ENCODE measurements at places on chromosomes 13 and 19.

DNA sequence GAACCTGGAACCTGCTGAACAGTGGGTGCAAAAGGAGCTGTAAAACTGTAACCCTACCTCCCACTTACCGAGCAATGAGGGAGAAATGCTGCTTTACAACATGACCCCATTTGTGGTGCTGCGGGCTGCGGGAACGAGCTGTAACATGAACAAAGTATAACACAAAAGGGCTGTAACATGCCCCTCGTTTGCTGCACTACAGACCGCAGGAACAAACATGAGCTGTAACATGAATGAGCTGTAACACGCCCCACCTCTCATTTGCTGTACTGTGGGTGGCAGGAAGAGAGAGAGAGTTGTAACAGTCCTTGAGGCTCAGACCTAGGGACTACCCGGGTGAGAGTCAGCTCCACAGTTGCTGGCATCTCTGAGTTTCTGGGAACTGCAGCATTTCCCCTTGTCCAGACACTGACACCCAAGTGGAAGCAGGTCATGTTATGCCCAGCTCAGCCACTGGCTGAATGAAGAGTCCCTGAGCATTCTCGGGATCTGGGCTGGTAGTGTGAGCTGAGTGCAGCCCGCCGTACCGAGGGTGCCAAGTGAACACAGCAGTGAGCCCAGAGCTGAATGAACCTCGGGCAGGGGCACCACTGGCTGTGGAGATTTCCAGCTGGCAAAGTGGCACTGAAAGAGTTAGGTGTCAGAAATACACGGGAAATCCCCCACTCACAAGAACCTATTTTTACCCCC, 1385.3 kb upstream of the SPRY2 start:
- no peak for DNase-seq

DNA sequence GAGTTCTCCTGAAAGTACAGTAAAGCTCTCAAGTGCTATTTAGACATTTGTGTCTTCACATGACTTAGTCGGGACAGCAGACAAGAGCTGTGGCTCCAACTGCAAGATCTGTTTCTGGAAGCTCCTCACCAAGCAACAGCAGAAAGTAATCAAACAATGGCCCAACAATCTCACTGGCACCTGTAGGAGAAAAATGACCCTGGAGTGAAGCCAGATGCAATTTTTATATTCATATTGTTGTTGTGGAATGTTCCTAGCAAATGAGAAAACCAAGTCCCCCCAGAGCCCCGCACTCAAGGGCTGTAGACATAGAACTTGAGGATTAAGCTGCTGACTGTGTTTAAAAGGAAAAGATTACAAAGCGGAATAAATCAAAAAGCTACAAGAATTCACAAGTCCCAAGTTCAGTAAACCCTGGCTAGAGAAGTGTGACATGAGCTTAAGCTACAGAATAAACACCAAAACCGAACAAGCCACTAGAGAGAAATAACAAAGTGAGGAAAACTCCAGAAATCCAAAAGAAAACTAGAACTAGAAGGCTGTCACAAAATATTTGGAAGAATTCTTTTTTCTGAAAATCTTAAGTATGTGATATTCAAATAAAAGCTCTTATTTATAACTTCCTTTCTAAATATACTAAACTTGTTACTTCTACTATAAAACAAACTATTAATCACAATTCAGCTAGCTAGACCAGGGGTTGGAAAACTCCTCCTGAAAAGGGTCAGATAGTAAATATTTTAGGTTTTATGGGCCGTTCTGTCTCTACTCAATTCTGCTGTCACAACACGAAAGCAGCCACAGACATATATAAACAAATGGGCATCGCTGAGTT, 454.5 kb downstream of the SUCLA2 start:
- no peak for DNase-seq

DNA sequence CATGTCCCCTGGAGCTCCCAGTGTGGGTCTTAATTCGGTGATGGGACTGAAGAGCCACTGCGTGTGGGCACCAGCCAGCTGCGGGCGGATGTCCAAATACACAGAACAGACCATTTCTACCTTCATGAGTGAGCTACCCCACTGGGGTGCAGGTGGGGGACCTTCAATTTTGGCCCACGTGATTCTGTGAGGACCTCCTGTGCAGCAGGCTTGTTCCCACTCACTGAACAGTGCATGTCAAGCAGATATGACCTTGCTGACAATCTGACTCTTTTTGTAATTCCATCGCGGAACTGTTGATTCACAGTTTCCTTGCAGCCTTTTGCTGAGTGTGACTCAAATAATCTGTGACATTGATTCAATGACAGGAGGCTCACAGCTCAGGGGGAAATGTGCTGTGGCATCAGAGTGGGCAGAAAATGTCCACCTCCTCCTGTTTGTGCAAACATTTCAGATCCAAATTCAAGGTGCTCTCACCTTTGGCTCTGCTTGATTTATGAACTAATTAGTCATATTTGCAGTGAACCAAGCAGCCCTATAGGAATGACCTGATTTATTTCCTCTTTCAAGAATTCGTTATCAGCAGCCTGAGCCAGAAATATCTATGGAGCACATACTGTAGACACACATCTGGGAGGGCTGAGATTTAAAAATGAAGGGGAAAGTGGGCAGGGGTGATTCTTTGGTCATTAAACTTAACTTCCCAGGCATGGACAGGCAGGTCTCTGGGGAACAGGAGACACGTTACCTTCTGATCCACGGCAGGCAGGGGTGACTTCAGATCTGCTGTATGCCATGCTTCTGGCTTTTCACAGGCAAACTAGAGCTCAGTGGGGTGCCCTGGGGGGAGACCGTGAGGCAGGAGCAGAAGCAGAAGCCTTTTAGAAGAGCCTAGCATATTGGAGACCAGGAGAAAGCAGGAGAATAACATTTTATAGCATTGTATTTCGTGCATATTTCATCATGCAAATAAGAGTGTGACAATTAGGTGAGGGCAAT, 170.0 kb upstream of the KL start:
- no peak for DNase-seq

DNA sequence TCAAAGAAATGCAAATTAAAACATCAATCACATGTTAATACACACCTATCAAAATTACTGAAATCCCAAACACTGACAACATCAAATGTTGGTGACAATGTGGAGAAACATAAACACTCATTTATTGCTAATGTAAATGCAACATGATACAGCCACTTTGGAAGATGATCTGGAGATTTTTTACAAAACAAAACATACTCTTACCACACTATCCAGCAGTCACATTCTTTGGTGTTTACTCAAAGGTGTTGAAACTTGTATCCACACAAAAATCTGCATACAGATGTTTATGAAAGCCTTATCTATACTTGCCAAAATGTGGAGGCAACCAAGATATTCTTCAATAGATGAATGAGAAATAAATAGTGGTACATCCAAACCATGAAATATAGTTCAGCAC, 1219.5 kb upstream of the PCDH20 start:
- DNase-seq, result no peak

GRCh38 chr19:49570138-49570856, 10.1 kb downstream of the NOSIP start:
- DNase-seq, result peak; percentile 92

DNA sequence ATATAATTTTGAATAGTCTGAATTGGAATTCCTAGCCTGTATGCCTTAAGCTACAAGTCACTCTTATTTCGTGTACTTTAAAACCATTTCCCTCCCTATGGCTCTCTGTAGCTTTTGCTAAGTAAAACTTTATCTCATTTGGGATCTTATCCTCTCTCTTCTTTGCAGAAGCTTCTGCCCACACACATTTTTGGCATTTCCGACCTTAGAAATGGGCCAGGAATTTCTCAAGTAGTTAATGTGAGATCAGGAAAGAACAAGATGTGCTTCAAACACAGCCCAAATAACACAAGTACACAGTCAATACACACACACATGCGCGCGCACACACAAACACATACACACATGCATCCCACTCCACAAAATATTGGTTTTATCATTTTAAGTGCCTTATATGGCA, 931.0 kb upstream of the MIR17HG start:
- peak; percentile 41 for DNase-seq

DNA sequence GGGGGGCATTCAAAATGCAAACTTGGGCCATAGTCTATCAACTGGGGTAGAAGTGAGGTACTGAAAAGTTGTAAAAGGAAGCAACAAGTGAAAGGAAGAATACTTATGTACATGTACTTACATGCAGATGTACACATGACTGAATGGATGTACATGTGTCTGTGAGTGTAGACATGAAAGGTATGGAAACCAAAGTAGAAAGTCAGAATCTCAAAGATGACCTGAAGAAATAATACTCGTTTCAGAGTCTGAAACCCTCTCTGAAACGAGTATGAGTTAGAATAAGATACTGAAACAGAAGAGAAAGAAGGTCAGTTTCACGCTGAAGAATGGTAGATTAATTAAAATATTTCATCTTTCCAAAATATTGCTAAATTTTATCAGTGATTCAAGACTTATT, 13.9 kb downstream of the DZIP1 start:
- no peak for DNase-seq

DNA sequence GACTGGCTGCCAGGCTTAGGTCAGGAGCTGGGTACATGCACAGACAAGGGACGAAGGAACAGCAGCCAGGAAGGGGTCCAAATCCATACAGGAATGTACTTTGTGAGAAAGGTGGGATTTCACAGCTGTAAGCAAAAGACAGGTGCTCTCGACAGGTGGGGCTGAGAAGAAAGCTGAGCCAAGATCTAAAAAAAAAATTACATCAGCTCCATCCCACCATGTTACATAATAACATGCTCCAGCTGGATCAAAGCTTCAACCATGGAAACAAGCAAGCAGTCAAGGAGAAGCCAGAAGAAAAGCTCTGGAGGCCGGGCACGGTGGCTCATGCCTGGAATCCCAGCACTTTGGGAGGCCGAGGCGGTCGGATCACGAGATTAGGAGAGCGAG, 8.0 kb downstream of the UBXN6 start:
- no peak for DNase-seq

GRCh38 chr13:97534540-97534939, 100.6 kb downstream of the RAP2A start:
- DNase-seq, result no peak

GRCh38 chr13:23321535-23322241, 111.8 kb downstream of the SACS start:
- DNase-seq, result peak; percentile 91

DNA sequence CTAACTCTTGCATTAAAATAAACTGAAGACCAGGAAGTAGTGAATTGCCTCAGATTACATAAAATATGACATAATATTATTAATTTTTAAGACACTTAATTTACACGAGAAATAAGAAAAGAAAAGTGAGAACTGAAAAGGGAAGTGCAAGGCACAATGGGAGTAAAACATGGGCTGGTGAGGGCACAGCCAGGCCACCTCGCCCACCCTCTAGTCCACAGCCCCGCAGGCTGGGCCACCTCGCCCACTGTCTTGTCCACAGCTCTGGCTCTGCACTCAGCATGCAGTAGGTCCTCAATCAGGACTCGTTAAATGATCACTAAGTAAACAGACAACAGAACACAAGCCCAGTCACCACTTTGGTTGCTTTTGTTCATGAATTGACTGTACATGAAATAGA, 67.8 kb upstream of the ARHGEF7 start:
- no peak for DNase-seq

- peak; percentile 61 for DNase-seq
These were observed 10.3 kb downstream of the ACTN4 start for GRCh38 chr19:38657633-38658222.

DNA sequence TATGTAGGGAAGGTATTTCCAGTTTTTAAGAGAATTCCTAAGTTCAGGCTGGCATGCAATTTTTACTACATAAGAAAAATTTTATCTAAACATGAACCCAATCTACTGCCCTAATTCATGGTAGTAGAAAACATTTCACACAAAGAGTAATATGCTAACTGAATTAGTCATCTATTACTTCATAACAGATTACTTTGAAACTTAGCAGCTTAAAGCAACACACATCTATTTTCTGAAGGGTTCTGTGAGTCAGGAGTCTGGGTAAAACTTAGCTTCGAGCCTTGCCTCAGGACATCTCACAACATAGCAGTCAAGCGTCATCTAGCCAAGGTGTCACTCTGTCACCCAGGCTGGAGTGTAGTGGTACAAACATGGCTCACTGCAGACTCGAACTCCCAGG, 537.5 kb downstream of the DCT start:
- DNase-seq, result no peak
